Stimulated activated CD4-positive, alpha-beta T cell treated with anti-CD3 and anti-CD28 coated beads, Interleukin-15, amount 100 ng/mL, for 1 hour (primary cell): ENCODE measurements at places on chromosomes 16 and 17.

DNA sequence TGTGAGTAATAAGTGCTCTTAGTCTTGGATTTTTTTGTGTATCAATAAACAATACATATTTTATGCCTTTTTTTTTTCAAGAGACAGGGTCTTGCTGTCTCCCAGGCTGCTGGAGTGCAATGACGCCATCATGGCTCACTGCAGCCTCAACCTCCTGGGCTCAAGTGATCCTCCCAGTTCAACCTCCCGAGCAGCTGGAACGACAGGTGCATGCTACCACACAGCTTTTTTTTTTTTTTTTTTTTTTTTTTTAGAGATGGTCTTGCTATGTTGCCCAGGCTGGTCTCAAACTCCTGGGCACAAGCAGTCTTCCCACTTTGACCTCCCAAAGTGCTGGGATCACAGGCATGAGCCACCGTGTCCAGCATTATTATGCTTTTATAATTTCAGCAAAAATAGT lies 13.0 kb downstream of the ACSF2 start:
- no peak for DNase-seq

DNA sequence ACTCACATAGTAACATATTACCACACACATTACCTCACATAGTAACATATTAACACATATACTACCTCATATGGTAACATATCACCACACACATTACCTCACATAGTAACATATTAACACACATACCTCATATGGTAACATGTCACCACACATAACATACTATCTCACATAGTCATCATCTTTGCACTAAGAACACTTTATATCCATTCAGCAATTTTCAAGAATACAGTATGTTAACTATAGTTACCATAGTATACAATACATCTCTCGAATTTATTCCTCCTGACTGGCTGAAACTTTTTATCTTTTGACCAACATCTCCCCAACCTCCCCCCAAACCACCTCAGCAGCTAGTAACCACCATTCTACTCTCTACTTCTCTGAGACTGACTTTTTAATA lies 7.6 kb downstream of the NUDT7 start:
- no peak for DNase-seq

GRCh38 chr16:813916-814412 lies 13.4 kb upstream of the GNG13 start:
- DNase-seq: no peak

DNA sequence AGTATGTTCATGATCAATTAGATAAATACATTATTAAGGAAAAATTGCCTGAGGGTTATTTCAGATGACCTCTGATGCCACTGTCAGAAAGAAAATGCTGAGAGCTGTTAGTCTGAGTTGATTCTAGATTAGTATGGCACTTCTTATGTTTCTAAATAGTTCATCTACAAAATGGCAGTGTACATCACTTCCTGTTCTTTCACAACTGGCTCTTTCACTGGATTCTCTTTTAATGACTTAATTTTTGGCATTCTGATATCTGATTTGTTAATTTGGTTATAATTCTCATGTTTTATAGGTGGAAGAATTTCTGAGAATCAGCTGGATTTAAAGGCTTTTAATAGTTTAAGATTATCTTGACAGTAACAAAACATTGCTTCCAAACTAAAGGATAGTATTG lies 3.3 kb downstream of the TAOK1 start:
- DNase-seq: no peak

GRCh38 chr16:56423584-56424403 lies 1.6 kb downstream of the AMFR start:
- no peak for DNase-seq

- no peak for DNase-seq
Measured at GRCh38 chr17:59366040-59366757, 34.7 kb downstream of the YPEL2 start.

DNA sequence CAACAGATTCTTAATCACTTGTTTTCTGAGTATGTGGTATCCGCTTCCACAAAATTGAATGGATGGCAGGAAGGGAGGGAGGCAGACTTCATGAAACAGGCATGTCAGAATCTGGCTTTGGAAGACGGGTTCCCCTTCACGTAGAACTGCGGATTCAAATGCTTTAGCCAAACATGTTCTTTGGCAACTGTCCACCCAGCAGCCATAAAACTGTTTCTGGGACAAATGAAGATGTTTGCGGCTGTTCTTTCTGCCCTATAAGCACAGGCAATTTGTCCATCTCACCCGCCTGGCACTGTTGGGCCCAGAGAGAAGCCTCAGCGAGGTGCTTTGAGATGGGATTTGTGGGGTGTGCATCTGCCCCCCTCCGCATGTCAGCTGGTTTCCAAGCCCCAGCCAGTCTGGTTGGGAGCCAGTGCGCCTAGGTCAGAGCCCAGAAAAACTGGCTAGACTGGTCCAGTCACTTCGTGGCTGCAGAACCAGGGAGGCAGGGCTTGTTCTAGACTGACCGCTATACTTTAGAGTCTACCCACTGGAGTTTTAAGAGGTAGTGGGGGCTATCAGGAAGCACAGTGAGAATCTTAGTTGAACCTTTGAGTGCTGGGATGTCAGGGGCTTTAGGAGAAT lies 6.3 kb downstream of the CRHR1 start:
- no peak for DNase-seq

GRCh38 chr16:88014954-88015805 lies 63.9 kb downstream of the BANP start:
- no peak for DNase-seq

DNA sequence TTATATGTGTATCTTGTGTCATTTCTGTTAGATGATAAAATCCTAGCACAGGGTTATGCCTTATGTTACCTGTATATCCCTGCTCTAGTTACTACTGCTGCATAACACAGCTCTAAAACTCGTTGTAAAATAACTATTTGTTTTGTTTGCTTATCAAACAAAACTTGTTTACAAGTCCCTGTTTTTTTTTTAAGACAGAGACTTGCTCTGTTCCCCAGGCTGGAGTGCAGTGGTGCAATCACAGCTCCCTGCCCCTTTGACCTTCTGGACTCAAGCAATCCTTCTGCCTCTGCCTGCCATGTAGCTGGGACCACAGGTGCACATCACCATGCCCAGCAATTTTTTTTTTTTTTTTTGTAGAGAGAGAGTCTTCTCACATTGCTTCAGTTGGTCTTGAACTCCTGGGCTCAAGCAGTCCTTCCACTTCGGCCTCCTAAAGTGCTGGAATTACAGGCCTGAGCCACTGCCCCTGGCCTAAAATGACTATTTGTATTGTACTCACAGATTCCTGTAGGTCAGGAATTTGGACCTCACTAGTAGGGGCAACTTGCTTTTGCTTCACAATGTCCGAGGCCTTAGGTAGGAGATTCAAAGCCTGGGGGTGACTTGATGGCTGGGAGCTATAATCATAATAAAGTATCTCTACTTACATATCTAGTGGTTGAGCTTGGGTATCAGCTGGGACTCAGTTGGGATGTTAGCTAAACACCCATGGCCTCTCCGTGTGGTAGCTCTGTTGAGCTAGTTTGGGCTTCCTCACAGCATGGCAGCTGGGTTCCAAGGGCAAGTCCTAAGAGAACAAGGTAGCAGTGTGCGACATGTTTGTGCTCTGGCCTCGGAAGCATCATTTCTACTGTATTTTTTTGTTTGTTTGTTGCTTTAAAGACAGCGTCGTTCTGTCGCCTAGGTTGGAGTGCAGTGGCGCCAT lies 12.6 kb downstream of the DUSP14 start:
- DNase-seq: no peak

DNA sequence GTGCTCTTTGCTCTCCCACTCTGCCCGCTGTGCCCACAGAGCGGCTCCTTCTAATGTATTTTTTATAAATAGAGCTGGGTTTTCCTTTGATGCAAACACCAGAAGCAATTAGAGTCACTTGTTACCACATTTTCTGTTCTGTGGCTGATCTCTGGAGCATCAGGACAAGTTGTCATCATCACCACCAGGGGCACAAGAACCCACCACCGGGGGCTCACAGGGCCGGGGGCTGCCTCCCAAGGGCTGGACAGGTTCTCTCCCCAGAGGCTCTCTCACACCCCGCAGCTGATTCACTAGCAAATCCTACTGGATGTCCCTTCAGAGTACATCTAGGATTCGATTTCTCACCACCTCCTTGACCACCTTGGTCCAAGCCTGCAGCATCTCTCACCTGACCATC lies 18.5 kb downstream of the C16orf82 start:
- no peak for DNase-seq

GRCh38 chr17:40714473-40714872 lies 10.9 kb upstream of the KRT24 start:
- DNase-seq: no peak

- no peak for DNase-seq
Measured at GRCh38 chr17:18021372-18021771, 17.6 kb downstream of the ATPAF2 start.

- DNase-seq: no peak
Measured at GRCh38 chr17:70190959-70191805, 21.9 kb downstream of the KCNJ2 start.

DNA sequence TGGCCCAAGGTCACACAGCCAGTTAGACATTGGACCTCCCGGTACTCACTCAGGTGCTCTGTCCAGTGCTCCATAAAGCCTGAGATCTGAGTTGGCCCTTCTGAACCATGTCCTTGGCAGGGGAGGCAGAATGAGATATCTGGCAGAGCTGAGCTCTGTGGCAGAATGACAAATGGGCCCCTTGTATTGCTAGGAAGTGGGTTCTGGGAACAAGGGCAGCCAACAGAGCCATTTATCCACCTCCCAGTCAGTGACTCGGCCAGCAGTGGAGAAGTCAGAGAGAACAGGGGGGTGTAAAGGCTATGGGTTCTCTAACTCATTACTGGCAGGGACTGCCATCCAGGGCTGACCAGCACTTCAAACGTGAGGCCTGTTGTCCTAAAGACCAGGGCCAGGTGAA lies 117.1 kb upstream of the NLRP1 start:
- DNase-seq: no peak

DNA sequence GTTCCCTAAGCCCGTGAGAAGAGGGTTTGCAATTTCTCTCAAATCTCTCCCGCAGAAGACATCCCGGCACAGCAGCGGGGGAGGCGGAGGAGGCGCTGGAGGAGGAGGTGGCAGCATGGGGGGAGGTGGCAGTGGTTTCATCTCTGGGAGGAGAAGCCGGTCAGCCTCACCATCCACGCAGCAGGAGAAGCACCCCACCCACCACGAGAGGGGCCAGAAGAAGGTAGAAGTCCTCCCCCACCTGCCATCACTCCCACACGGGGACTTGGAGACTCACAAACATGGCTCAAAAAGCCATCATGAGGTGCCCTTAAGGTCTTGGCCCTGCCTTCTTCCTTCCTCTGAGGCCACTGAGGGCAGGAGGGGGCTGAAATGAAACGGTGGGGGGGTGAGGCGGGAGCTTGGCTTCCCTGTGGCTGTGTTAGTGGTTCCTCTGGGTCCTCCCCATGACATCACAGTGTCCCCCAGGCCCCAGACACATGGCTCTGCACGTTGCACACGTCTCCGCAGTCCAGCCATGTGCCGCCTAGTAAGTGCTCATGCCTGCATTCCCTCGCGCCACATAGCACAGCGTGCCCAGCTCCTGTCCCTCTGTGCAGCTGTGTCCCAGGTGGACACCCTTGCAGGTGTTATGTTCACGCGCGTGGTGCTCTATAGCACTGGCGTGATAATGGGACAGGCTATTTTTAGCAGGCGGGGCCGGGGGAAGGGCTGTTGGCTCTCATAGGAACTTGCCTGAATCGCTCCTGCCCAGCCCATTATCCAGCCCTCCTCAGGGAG lies 6.9 kb downstream of the MLLT6 start:
- no peak for DNase-seq

DNA sequence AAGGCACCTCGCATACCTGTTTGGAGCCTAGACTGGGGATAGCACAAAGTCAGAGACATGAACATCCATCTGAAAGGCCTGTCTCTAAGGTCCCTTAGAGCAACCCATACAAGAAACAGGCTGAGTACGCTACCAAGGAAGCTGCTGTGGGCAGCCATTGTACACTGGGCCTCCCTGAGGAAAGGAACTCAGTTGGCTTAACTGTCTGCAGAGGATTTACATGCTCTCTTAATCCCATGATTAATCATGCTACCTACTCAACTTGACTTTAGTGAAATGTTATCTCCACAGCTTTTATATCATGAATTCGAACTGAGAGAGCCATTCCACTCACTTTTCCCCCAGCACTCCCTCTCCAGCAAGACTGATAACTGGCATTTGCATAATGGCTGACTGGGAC lies 26.0 kb downstream of the PHLPP2 start:
- no peak for DNase-seq

DNA sequence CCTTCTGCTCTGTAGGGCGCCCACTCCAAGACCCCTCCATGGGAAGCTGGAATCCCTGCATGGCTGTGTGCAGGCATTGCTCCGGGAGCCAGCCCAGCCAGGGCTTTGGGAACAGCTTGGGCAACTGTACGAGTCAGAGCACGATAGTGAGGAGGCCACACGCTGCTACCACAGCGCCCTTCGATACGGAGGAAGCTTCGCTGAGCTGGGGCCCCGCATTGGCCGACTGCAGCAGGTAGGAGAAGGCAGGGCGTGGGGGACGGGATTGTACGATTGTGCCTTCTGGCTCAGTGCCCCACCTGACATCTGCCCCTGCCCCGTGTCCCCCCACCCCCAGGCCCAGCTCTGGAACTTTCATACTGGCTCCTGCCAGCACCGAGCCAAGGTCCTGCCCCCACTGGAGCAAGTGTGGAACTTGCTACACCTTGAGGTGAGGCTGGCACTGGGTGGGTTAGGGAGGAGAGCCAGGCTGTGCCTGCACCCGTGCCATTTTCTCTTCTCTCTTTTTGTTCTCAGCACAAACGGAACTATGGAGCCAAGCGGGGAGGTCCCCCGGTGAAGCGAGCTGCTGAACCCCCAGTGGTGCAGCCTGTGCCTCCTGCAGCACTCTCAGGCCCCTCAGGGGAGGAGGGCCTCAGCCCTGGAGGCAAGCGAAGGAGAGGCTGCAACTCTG lies 8.7 kb upstream of the TMEM88 start:
- no peak for DNase-seq

DNA sequence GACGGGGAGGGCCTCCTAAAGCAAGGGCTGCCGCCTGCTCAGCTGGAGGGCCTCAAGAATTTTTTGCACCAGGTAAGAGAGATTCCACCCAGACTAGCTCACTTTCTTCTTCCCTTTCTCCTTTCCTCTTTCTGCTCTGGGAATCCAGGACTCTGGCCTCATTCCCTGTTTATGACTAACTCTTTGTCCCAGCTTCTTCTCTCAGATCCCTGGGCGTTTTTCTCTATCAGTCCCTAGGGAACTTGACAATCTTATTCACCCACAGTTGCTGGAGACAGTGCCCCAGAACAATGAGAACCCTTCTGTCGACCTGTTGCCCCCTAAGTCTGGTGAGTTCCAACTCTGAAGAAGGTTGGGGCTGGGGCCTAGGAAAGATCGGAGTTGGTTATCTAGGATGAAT lies 15.6 kb downstream of the CNTROB start:
- DNase-seq: no peak

DNA sequence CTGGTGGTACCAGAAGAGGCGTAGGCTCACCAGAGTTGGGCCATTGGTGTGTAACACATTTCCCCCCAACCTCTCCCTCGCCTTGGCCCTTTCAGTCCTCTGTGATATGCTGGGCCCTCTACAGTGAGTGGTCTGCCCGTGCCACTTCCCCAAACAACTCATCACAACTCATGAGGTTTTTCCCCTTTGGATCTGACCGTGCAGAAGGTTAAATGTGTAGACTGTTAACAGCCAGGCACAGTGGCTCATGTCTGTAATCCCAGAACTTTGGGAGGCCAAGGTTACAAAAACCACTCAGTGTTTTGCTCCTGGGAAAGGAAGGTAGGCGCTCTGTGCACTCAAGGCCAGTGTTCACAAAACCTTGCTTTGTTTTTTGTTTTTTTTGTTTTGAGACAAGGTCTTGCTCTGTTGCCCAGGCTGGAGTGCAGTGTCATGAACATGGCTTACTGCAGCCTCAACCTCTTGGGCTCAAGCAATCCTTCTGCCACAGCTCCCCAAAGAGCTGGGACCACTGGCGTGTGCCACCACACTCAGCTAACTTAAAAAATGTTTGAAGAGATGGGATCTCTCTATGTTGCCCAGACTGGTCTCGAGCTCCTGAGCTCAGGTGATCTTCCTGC lies 11.3 kb upstream of the CYB5B start:
- DNase-seq: no peak
